PC-3 (cell line): ENCODE measurements at places on chromosomes 6 and 20. TPM values are rescaled to one million over a fixed set of nuclear protein-coding genes. Genes with fewer than 3 reads are reported as not detected.

MAS1 gene
- not detected in 2 replicates for total RNA-seq

DNA sequence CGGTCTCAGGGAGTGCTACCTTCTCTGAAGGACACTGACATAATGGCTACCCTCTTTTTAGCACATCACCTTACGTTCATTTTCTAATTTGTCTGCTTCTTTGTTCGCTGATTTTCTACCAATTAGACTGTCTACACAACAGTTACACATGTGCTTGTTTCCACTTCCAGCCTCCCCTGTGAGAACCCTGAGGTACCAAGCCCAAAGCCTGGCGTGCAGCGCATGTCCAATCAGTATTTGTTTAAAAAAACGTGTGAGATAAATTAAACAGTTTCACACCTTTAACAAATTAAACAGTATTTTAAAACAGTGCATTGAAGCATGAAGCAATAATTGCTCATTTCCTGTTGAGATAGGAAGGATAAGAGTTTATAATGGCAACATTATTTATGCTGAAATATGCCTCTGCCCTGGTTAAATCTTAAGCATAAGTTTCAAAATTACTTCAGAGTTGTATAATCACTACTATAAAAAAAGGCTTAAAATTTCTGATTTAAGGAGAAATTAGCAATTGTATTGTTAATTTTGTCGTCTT is 88.9 kb downstream of the MAP3K5 start:
- DNase-seq: no peak

GRCh38 chr6:166490671-166491500 is 95.6 kb downstream of the RAMACL start:
- no peak for DNase-seq

DNA sequence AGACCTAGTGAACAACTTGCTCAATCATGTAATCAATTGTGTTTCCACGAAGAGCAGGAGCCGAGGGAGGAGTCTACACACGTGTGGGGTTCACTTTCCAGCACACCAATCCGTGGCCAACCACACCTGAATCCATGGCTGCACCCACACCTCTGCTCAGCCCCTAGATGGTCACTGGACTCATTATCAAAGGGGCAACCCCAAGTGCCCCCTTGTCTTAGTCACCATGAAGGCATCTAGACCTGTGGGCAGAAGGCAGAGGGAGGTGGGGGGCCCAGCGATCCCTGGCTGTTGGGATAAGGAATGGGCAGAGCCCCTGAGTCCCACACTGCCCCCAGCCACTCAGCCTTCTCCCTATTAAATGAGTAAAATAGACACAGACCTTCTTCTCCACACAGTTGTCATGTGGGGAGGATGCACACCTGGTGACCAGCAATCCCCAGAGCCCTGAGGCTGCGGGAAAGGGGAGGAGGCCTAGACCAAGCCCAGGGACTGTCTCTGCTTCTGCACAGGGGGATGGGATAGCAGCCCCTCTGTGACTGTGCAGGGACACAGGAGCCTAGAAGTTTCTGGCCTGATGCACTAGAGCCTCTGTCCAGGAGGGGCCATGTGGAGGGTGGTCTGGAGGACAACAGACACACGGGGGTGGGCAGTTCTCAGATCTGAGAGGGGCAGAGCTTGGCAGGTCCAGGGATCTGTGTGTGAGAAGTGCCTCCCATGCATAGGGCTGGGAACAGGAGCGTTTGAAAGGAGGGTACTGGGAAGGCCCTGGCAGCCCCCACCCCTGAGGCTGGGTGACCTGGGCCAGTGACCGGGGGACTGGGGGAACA is 1.9 kb upstream of the RAET1L start:
- no peak for DNase-seq

DNA sequence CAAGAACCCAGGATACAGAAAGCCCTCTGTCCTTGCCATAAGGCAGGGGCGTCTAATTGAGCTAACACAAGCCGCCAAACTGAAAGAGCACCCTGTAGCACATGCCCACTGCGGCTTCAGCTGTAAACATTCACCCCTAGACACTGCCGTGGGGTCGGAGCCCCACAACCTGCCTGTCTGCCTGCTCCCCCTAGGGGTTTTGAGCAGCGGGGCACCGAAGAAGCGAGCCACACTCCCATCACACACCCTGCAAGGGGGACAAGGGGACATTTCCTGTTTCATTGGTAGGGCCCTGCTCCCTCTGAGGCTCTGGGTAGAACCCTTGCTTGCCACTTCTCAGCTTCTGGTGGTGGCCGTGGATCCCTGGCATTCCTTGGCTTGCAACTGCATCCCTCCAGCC is 45.2 kb upstream of the BCLAF1 start:
- no peak for DNase-seq
